ENCODE measurements at places on chromosomes 1 and 21.

- DNase-seq: peak; percentile 48
These were observed 24.7 kb upstream of the HMGN1 start for GRCh38 chr21:39373634-39374033.

DNA sequence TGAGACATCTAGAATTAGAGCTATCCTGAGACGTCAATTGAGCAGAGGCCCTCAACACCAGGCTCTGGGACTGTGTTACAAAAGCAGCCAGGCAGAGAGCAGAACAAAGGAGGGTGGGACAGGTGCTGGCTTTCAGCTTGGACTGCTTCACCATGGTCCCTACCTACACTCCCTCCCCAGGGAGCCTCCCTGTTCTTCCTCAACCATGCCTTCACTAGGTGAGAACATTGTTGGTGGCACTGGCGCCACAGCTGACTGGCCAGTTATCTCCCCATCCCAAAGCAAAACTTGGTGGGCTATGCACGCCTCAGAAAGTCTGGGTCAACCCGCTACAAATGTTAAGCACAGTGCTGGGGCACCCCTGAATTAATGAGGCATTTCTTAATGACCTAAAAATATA lies 87.8 kb downstream of the NMNAT2 start:
- no peak for DNase-seq

DNA sequence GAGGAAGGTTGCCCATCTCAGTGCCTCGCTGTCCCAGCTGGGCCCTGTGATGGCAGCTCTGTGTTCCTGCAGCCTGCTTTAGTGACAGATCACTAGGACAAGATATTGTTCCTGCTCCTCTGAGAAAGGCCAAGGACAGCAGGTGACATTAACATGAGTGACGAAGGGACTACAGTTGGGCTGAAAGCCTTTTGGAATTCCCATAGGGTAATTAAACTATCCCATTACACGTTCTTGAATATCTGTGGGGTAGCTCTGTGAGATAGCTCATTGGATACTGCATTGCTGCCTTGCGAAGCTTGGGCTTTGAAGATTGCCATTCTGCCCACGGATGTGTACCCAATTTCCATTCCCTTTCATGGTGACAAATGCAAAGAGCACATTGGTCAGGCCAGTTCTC lies 78.2 kb upstream of the COA6 start:
- DNase-seq: no peak

GRCh38 chr1:12149791-12150175 lies 17.0 kb upstream of the TNFRSF1B start:
- DNase-seq: no peak

GRCh38 chr1:227411066-227411465 lies 92.8 kb upstream of the CDC42BPA start:
- no peak for DNase-seq

GRCh38 chr1:9312168-9312720 lies 19.6 kb downstream of the SPSB1 start:
- DNase-seq: no peak

- no peak for DNase-seq
These were observed 13.9 kb upstream of the PRMT2 start for GRCh38 chr21:46621457-46622182.

GRCh38 chr1:173916667-173917066 lies 460 bp downstream of the SERPINC1 start:
- DNase-seq: no peak

GRCh38 chr1:229894532-229894931 lies 172.5 kb upstream of the GALNT2 start:
- no peak for DNase-seq

DNA sequence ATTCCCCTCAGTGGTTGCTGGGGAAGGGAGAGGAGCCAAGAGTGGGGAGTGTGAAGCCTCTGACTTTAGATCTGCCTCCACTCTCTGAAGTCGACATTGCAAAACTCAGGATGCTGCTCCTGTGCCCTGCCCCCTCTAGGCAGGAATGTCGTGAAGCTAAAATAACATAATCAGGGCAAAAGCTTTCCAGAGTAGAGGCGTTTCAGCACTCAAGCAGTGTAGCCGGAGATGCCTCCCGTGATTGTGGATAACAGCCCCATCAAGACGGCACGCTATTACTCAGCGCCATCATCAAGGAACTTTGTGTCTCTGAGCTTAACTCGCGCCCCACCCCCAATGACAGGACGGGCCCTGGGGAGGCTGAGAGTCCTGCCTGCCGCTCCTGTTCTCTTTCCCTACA lies 60.0 kb downstream of the FBXO2 start:
- peak; percentile 17 for DNase-seq

DNA sequence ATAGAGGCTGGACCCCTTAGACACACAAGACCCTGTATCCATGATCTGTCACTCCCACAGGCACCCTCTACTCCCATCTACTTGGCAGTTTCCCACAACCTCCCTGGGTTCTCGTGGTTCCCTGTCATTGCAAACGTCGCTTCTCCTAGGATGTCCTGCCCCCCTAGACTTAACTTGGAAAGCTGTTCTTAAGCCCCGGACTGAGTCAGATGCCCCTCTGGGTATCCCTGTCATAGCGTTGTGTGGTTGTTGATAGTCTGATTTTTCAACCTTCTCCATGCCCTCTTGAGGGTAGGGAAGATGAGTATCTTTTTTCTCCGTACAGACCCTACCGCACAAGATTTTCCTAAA lies 11.8 kb downstream of the RCC1 start:
- DNase-seq: no peak

GRCh38 chr1:172761581-172762486 lies 102.9 kb downstream of the FASLG start:
- DNase-seq: peak; percentile 74

GRCh38 chr1:245765230-245766000 lies 610.6 kb downstream of the KIF26B start:
- DNase-seq: peak; percentile 92

DNA sequence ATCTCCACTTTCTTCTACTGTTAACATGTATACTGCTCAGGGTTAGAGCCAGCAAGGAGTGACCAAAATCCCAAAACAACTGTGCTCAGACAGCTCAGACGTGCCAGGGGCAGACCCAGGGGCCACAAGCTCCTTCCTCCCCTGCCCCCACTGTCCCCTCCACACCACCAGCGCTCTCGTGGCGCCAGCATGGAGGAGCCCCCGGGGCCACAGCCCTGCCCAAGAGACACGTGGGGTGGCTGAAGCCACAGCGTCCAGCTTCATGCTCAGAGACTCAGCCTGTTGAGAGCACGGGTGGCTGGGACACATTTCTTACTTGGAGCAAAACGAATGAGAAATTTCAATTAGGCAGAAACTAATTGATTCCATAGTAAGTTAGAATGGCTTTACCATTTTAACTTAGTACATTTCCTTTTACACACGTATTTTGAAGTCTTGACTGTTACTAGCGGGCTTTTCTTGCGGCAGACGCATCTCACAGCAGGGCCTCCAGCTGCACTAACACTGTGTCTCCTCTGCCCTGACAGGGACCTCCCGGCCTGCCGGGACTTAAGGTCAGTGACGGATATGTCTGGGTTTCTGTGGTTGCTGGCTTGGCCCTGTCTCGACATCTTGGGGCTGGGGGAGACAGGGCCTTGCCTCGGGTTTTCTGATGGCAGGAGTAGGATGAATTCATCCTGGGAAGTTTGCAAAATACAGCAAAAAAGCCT lies 54.2 kb downstream of the SLC19A1 start:
- DNase-seq: peak; percentile 7

- DNase-seq: no peak
These were observed 274.9 kb downstream of the NUF2 start for GRCh38 chr1:163596541-163597258.

DNA sequence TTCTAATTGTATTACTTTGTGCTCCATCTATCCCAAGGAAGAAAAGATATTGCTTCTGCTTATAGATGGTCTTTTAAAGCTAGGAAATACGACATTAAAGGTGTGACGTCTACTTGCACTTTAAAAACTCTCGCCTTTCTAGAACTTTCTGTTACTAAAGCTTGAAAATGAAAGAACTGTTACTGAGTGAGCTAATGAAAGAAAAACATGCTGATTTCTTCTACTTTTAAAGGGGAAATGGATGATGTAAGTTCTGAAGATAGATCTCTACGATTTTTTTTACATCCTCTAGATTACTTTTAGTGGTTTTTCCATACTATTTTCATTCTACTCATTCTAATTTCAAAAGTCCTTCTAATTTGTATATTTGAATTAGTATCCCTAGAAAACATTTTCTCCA lies 387.5 kb downstream of the USP25 start:
- no peak for DNase-seq

- no peak for DNase-seq
These were observed 16.4 kb downstream of the BSND start for GRCh38 chr1:55015123-55015522.

GRCh38 chr21:38438462-38438893 lies 59.8 kb downstream of the ERG start:
- peak; percentile 96 for DNase-seq

GRCh38 chr1:98661544-98662355 lies at the start of gene SNX7:
TSS of gene SNX7 (plus strand) at chr1:98661721. CDS start at chr1:98661732, 11 bp downstream.
- peak; percentile 77 for DNase-seq

- DNase-seq: peak; percentile 95
These were observed 10.1 kb downstream of the CFAP45 start for GRCh38 chr1:159889821-159890252.

- DNase-seq: no peak
These were observed 8.5 kb downstream of the CELSR2 start for GRCh38 chr1:109257682-109258421.

DNA sequence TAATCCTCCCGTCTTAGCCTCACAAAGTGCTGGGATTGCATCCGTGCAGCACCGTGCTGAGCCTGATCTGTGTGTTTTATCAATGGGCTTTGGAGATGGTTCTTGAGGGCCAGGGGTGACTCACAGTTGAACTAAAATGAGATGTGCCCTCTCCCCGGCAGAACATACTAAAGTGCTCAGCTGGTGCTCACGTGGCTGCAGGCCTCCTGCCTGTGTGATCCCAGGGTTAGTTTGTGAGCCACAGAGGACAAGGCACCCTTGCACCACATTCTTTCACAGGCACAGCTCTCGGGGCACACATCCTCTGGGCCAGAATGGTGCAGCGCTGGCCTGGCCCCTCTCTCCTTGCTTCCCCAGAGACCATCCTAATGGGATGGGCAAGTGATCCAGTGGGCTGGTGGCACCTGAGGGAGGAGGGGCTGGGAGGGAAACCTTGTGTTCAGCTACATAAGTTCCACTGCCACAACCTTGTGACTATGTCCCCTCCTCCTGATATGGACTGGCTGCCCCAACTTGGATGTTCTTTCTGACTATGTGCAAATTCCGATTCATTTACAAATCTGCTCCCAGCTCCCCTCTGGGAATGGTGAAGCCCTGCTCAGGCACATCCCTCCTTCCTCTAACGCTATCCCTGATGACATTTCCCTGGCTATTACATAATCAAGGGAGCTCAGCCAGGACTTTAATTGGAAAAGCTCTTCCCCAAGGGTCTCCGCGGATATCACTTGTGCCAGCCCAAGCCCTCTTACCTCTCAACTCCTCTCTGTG lies 197.0 kb upstream of the EDN2 start:
- peak; percentile 74 for DNase-seq

DNA sequence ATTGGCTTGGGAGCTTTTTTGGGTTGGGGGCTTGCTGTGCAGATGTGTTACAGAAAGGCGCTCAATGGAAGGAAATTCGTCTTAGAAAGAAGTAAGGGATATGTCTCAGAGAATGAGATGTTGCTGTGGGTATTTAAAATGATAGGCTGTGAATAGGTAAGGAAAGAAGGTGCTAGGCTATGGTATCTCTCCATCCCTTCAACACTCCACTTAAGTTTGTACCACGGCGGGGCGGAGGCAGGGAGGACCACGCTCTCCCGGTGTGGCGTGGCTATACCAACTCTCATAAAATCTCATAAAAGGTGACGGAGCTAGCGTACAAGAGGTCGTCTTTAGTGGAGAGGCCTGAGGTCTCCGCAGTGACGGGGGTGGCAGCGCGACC lies 305 bp upstream of the RPS6KC1 start:
- DNase-seq: no peak

- no peak for DNase-seq
These were observed 11.8 kb upstream of the SDHB start for GRCh38 chr1:17065666-17066065.

DNA sequence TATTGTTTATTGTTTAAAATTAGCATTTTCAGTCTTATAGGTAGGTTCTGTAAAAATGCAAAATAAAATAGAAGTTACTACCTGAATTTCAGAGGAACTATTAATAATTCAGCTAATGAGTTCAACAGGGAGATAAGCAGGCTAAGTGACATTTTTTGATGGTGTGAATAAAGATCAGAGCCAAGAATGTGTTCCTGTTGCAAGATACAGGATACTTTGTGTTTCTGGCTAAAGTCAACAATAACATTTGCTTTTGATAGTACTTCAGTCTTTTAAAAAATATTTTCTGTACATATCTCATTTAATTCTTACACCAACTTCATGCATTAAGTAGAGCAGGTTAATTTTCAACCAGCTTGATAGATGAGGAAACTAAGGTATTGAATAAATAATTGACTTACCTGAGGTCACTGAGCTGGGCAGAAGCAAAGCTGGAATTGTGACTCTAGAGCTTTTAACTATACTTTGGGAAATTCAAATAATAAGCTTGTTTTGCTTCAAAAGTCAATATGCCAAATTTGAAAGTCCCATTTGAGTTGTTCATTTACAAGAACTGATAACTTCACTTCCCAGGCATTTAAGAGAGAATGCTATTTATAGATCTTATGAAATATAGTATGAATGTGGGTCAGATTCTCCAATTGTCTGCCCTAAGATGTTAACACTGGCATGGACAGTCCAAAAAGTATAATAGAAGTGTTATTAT lies 6.0 kb downstream of the GORAB start:
- peak; percentile 60 for DNase-seq

GRCh38 chr1:34898330-34898761 lies 31.1 kb downstream of the DLGAP3 start:
- DNase-seq: no peak

GRCh38 chr1:7366955-7367665 lies 404.0 kb upstream of the VAMP3 start:
- DNase-seq: no peak

- DNase-seq: no peak
These were observed 38.6 kb downstream of the WASF2 start for GRCh38 chr1:27451343-27451742.

DNA sequence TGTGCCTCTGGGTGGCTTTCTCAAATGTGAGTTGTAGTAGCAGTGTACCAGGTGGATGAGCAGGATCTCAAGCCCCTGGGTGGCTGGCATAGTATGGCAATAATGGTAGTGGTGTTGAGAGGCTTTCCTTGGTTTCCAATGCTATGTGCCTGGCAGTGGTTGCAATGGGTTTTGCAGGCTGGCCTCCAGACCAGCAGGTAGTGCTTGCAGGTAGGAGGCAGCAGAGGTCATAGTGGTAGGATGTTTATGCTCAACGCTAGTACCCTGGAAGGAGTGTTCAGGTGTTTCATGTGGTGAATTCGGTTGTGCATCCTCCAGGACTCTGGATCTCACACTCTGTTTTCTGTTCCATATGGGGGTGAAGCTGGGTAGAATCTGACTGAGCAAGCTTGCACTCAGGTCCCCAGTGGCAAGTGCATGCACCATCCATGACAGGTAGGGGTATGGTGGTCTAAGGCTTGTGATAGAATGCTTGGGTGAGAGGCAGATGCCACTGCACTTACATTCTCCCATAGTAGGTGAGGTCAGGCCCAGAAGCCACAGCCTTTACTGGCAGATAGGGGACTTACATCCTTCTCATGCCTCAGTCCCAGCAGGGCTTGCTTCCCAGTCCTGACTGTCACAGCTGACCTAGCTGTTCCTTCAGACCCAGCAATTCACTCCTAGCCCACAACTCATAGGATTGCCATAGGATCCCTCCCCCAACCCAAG lies 410.5 kb upstream of the LRRC7 start:
- DNase-seq: no peak

GRCh38 chr1:194394676-194395075 lies 1208.3 kb upstream of the B3GALT2 start:
- DNase-seq: no peak

- DNase-seq: no peak
These were observed 137.2 kb upstream of the FGGY start for GRCh38 chr1:59159557-59160203.
